Stimulated activated CD4-positive, alpha-beta T cell treated with anti-CD3 and anti-CD28 coated beads, Interleukin-1b, Interleukin-23, amount 100 ng/mL, for 1 hour (primary cell): ENCODE measurements at places on chromosomes 13 and 19.

- no peak for DNase-seq
These were observed 665 bp downstream of the ZNF497 start for GRCh38 chr19:58361900-58362271.

DNA sequence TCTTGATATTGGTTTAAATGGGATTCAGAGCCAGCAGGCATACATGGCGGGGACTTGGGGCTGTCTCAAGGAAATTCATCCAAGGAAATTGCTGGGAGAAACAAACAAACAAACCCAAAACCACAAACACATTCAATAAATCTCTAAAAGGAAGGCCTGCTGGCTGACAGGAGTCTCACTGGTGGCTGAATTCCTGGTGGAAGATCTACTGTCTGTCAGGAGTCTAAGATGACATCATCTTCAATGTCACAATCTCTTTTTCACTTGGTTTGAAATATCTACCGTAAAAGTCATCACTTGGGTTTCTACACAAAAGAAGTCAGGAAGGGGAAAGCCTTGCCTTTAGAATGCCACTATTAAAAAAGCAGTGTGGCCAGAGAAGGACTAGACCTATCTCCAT is 87.9 kb downstream of the KLF5 start:
- DNase-seq = no peak

DNA sequence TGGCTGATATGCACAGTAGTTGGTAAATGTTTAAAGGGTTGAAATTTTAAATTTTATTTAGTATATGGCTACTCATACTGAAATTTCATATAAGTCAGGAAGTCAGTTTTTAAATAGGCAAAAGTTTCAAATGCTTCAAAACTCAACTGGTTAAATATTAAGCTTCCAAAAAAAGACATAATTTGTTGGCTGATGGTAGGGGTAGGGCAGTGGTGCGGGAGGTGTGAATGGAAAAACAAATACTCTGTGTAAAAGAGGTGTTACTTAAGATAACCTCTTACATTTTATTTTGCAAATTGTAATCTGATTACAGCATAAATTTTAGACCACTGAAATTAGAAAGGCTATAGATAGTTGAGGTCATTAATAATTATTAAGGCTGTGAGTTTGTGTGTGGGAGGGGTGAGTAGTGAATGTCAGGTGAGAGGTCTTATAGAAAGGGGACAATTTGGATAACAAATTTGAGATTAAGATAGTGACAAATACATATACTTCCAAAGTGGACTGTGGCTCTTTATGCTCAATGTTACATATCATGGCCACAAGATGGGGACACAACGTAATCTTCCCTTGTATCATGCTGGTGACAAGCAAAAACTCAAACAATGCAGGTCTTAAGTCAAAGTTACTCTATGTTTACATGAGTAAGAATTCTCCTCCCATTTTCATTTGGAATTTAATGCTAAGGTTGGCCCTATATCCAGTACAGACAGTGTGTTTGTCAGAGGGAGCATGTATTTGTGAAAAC is 36.6 kb upstream of the OXGR1 start:
- no peak for DNase-seq

- no peak for DNase-seq
These were observed 287.5 kb upstream of the HTR2A start for GRCh38 chr13:47184321-47184720.

DNA sequence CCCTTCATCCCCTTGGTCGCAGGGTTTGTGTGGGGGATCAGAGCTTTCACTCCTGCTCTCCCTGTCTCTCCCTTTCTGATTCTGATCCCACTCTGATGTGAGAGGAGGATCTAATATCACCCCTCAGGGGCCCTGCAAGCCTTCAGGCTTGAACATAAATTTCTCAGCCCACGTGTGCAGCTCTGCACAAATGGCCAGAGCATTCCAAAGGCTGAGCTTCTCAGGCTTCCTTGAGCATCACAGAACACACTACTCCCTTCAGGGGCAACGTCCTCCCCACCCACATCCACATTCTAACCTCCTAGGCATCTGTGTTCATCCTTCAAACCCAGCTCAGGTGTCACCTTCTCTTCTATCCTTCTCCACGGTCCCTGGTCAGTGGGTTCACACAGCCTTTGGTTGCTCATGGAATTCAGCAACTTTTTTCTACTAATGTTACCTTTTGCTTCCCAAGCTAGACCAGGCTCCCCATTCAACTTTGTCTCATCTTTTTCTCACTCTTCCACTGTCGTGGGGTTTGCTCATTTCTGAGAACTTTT is 24.4 kb upstream of the DOCK9 start:
- no peak for DNase-seq

- no peak for DNase-seq
These were observed 10.0 kb downstream of the KLC3 start for GRCh38 chr19:45350477-45351058.

DNA sequence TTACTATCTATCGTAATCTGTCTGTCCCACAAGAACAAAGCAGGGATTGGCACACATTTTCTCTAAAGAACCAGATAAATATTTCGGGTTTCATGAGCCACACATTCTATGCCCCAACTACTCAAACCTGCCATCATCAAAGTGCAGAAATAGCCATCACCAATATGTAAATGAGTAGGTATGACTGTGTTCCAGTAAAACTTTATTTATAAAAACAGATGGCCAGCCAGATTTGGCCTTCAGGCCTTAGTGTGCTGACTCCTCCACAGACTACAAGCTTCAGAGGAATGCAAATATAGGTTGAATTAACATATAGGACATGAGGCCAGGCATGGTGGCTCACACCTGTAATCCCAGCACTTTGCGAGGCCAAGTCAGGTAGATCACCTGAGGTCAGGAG is 8.9 kb upstream of the DNMT1 start:
- no peak for DNase-seq

DNA sequence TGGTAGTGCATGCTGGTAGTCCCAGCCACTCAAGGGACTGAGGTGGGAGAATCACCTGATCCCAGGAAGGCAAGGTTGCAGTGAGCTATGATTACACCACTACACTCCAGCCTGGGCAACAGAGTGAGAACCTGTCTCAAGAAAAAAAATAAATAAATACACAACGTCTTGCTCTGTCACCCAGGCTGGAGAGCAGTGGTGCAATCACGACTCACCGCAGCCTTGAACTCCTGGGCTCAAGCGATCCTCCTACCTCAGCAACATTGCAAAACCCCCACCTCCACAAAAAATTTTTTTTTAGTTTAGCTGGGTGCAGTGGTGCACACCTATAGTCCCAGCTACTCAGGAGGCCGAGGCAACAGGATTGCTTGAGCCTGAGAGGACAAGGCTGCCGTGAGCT is 8.8 kb downstream of the TPM4 start:
- DNase-seq = no peak

- no peak for DNase-seq
These were observed 28.5 kb downstream of the MYCBP2 start for GRCh38 chr13:77298426-77298825.

DNA sequence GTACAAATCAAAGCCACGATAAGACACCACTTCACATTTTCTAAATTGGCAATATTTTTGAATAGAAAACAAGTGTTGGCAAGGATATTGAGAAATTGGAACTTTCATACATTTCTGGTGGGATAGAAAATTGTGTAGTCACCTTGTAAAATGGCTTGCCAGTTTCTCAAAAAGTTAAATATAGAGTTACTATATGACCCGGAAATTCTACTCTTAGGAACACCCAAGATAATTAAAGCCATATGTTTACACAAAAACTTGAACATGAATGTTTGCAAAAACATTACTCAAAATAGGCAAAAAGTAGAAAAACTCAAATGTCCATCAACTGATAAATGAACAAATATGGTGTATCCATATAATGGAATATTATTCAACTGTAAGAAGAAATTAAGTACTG is 552.5 kb downstream of the TBC1D4 start:
- DNase-seq = no peak

GRCh38 chr19:29587518-29587986 is 18.5 kb upstream of the POP4 start:
- DNase-seq = no peak

DNA sequence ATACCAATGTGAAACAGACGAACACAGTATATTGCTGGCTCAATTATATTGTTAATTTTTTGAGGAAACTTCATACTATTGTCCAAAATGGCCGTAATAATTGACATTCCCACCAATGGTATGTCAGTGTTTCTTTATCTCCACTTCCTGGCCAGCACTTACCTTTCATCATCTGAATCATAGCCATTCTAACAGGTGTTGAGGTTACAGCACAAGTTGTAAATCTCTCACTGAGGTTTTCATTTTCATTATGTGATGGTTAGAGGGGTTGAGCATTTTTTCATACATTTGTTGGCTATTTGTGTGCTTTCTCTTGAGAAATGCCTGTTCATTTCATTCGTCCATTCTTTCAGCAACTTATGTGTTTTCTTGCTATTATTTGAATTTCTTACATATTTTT is 824.0 kb downstream of the UQCRFS1 start:
- no peak for DNase-seq

GRCh38 chr19:35211545-35212230 is 16.9 kb downstream of the FAM187B start:
- DNase-seq = no peak

- no peak for DNase-seq
These were observed 550.3 kb downstream of the GPC6 start for GRCh38 chr13:93776936-93777335.

DNA sequence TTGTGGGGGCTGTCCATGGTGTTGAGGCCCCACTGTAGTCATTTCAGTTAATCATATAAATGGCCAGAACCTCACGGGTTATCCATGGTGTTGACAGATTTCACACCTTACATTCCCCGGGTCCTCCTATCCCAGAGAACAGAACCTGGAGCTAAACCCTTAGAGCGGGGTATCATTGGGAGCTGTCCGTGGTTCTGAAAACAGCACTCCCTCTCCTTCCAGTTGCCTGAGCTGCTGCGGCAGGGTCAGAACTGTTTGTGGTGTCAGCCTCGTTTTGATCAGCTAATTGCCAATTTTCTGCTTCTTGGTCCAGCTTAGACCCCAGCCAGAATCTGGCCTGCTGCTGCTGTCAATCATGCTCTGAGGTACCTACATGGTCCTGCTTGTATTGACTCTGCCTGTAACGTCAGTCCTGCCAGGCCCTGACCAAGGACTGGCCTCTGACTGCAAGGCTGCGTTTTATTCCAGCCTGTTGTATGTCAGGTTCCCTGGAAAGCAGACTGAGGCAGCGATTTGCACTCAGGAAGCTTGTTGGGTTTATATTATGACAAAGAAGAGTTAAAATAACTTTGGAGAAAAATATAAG is 55.8 kb upstream of the KCTD15 start:
- DNase-seq = no peak

DNA sequence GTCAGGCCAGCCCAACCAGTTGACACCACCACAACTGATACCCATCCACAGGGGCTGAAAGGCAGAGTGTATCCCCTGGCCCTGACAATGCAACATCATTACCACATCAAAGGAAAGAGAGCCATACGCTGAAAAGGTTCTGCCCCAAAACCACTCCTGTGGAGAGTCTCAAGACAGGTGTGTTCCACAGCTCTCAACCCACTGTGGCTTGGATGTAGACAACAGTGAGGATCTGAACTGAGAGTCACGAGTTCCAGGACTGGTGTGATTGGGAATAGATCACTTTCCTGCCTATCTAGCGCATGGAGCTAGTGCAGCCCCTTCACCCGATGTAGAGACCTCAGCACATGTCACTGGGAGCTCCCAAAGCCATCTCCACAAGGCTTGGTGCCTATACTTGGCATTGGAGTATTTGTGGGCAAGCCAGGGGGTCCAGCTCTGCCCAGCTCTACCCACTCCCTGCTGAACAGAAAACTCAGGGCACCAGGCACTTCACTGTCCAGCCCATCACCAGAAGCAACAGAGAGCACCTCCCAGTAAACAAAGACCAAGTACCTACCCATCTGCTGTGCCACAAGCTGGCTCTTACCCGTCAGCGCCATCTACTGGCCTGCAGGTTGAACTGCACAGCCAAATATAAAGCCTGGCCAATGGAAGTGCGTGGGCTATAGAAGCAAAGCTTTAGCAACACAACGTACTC is 579.5 kb downstream of the UQCRFS1 start:
- DNase-seq = no peak

GRCh38 chr13:113596321-113597200 is 12.0 kb downstream of the TFDP1 start:
- no peak for DNase-seq

- DNase-seq = no peak
These were observed 104.5 kb upstream of the SLC15A1 start for GRCh38 chr13:98856983-98857382.

DNA sequence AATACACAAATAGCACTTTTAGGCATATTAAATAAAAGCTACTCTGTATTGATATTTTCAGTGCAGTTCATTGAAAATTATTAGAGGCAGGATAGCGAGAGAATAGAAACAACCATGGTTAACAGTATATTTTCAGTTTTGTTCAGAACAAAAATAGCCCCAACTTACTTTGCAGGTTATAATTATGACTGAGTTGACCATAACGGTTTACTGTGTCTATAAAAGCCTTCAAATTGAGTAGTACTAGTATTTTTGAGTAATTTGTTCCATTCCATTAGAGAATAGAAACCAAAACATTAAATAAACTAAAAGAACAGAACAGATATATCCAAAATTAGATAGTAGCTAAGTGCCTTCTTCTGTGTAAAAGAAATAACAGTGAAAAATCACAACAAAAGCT is 1108.4 kb upstream of the PCDH20 start:
- DNase-seq = no peak

DNA sequence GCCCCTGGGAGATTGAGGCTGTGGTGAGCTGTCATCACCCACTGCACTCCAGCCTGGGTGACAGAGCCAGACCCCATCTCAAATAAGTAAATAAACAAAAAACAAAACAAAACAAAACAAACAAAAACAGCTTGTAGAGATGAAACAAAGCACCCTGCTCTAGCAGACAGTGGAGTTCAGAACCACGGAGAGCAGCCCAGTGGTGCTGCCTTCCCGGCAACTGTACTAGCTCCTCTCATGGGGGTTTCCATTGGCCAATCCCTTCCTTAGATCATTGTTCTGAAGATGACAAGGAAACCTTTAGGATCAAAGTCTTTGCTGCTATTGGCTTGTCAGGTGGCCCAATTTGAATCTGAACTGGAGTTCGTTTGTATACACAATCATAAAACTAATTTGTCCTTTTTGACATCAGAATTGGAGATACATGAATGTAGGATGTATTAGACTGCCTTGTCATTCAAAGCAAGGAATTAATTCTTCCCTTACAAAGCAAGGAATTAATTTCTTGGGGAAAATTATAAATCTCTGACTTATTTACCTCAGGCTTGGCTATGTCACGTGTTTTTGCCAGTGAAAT is 19.7 kb upstream of the SYCN start:
- DNase-seq = no peak

- no peak for DNase-seq
These were observed at the start of gene FSD1 for GRCh38 chr19:4304538-4305256. Gene FSD1 (plus strand): TSS chr19:4304598. CDS start chr19:4304747, 149 bp downstream.

- no peak for DNase-seq
These were observed 143.6 kb upstream of the SLITRK1 start for GRCh38 chr13:84025824-84026223.

GRCh38 chr19:6412447-6413091 is 12.0 kb downstream of the KHSRP start:
- DNase-seq = no peak
